ENCODE measurements at places on chromosomes 5 and 9. TPM values are rescaled to one million over a fixed set of nuclear protein-coding genes. Genes with fewer than 3 reads are reported as not detected.

Gene IFNB1
- total RNA-seq, result not detected

Gene C1QTNF2
- not detected for total RNA-seq

Gene C5orf52
- total RNA-seq, result not detected

Gene C9orf153
- not detected for total RNA-seq

DNA sequence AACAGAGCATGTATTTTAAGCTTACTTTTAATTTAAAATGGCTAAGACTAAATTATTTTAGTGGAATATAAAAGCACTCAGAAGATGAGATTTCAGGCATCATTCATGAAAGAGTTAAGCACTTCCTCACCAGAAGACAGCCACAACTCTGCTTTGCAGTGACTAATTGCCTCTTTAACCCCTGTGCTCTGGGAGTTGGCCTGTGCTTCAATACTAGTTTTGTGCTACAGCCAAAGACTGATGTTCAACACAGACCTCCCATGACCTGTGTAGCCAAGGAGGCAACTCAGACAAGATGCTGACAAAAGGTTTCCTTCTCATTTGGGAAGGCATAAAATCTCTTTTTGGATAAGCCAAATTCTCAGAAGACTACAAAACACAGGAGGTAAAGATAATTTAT, 353.5 kb downstream of the FBXL17 start:
- H3K36me3 ChIP-seq, result no peaks in the 10 kb centered on the region

GRCh38 chr5:156137071-156137869, 189.7 kb upstream of the SGCD start:
- H3K27ac ChIP-seq, result no peak overlapping the region
- H3K27me3 ChIP-seq, result no peaks in the 10 kb centered on the region
- no peak overlapping the region for H3K4me3 ChIP-seq
- DNase-seq, result no peak
- H3K4me1 ChIP-seq, result no peaks in the 10 kb centered on the region
- no peaks in the 10 kb centered on the region for H3K36me3 ChIP-seq

DNA sequence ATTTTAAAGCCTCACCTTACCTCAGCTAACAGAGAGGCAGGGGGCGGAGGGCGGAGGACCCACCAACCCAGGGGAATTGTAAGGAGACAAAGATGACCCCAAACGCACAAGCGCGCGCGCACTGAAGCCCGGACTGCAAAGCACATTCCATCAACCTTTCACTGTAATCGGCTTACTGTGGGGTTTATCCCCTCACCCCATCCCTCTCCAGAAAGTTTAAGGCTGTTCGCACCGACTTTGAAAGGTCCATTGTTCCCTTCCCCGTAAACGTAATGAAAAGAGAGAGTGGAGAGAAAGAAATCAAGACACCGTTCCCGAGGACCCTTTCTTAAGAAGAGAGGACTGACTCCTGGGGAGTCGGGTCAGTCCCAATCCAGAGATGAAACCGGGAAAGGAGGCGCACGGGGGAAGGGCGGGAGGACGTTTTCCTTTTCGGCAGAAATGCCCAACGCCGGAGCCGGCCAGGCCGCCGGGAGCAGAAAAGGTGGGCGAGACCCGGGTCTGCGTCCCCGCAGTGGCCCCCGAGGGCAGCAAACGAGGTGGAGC, 464 bp downstream of the CEMIP2 start:
- H3K27ac ChIP-seq, result peak overlapping the region; percentile 99
- peak; percentile 34 for DNase-seq
- no peaks in the 10 kb centered on the region for H3K36me3 ChIP-seq
- peaks cover 32% of the 10 kb centered on the region for H3K4me1 ChIP-seq
- H3K27me3 ChIP-seq, result no peaks in the 10 kb centered on the region

DNA sequence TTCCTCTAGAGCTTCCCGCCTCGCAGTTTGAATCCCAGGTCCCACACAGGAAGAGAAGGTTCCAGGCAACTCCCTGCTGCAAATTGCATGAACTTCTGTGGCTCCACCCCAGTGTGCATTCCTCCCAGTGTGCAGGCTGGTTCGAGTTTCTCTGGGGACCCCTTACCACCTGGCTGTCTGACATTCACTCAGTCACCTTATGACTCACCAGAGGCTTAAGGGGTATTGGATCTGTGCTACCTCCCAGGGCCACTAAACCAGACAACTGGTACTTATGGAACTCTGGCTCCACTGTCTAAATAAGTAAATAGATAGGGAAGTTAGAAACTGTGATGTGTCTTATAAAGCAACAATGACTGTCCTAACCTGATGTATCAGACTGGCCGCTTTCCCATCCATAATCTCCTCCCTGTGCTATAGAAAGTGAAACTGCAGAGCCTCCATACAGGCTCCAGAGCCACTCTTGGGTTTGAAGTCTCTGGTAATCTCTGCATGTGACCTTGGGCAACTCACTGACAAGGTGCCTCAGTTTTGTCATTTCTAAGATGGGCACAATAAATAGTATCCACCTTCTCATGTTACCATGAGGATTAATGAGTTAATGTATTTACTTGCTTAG, 720.6 kb downstream of the SEMA5A start:
- no peaks in the 10 kb centered on the region for H3K27me3 ChIP-seq
- H3K36me3 ChIP-seq, result no peaks in the 10 kb centered on the region
- H3K4me3 ChIP-seq, result no peak overlapping the region
- DNase-seq, result no peak
- H3K4me1 ChIP-seq, result no peaks in the 10 kb centered on the region
